Muscle of arm (tissue), 14 donors: ENCODE measurements at places on chromosomes 6 and 20. TPM values are rescaled to one million over a fixed set of nuclear protein-coding genes. Genes with fewer than 3 reads are reported as not detected.
A peak's percentile ranks its signal among the peaks of the same experiment; 100 is the strongest.

- DNase-seq: no peak
These were observed 9.0 kb downstream of the MYLK4 start for GRCh38 chr6:2741756-2742155.

GRCh38 chr6:13259393-13259792 lies 68.9 kb downstream of the TBC1D7 start:
- no peak for DNase-seq

DNA sequence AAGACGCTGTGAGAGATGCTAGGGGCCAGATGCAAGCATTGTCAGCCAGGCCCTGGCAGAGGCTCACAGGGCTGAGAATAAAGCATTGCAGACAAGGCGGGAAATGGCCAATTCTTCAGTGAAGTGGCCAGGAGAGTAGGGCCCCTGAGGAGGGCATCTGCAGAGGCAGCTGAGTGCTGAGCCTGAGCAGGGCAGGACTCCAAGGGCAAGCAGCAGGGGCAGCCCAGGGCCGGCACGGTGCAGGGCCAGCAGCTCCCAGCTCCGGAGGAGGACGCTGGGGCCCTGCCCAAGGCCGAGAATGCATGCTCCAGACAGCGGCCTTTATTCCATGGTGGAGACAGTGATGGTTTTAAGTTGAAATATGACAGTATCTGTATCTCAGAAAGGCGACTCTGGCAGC lies 305.5 kb downstream of the FOXC1 start:
- DNase-seq: no peak

GRCh38 chr6:93243231-93243778 lies 176.1 kb downstream of the EPHA7 start:
- DNase-seq: no peak

- DNase-seq: no peak
These were observed 14.0 kb downstream of the MRPS18A start for GRCh38 chr6:43673444-43674084.

GRCh38 chr6:14571746-14572145 lies 454.2 kb downstream of the CD83 start:
- DNase-seq: no peak

DNA sequence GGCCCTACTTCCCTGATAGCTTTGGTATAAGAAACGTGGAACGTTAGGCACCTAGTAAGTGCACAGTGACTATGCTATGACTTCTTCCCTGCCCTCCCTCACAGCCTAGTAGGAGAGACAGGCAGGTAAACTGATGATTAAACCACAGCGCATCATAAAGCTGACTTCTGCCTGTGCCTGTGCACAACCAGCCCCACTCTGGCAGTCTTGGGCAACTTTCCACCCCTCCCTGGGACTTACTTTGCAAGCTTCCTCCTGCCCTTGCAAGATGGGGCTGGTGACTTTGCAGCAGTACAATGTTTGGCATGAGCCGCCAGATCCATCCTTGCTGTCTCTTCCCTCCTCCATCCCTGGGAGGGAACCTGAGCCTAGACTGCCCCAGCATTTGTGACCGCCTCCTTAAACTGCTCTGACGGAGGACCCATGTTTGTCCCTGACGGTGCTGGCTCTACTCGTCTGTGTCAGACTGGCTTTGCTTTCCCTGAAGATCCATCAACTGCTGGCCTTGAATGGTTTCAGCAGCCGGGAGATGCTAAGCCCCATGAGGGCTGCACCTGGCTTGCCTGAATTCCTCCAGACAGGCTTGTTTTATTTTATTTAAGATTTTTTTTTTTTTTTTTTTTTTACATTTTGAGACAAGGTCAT lies 36.1 kb downstream of the EFCAB8 start:
- DNase-seq: no peak

- no peak for DNase-seq
These were observed 31.3 kb upstream of the LAMP5 start for GRCh38 chr20:9483131-9483530.

DNA sequence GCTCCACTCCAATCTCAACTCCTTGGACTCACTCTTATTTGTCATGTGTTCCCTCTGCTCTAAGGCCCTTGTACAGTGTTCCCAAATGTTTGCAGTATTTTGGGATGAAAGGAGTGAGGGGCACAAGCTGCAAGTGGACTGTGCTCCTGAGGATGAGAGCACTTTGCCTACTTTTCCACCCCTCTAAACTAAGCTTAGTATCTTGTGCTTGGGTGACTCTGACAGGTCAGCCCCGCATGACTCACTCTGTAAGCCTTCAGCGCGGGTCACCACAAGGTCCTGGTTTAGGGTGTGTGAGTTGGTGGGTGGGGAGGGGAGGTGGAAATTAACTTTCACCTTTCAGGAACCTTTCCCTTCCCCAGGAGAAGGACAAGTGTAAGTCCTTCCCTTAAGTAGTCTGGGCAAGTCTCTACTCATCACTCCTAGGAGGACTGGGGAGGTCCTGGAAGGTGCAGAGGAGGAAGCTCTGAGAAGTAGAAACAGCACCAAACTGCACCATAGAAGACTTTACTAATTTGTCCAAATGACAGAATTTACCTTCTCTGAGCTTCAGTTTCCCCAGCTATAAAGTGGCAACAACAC lies 68.8 kb upstream of the EPB41L1 start:
- no peak for DNase-seq

DNA sequence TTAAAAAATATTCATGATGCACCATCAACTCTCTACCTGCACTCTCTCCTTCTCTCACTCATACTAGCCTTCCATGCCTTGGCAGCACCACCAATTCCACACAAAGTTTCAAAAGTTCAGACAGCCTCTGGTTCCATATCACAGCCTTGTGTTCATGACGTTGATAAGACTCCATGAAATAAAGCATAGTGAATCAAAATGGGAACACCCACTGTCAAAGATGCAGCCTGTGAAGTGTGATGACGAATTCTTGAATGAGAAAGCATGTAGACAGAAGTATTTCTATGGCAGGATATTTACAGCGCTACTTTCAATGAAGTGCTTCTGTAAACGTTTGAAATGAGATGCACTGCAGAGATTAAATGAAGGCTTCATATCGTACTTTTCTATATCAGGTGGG lies 77.3 kb upstream of the FERMT1 start:
- DNase-seq: no peak

DNA sequence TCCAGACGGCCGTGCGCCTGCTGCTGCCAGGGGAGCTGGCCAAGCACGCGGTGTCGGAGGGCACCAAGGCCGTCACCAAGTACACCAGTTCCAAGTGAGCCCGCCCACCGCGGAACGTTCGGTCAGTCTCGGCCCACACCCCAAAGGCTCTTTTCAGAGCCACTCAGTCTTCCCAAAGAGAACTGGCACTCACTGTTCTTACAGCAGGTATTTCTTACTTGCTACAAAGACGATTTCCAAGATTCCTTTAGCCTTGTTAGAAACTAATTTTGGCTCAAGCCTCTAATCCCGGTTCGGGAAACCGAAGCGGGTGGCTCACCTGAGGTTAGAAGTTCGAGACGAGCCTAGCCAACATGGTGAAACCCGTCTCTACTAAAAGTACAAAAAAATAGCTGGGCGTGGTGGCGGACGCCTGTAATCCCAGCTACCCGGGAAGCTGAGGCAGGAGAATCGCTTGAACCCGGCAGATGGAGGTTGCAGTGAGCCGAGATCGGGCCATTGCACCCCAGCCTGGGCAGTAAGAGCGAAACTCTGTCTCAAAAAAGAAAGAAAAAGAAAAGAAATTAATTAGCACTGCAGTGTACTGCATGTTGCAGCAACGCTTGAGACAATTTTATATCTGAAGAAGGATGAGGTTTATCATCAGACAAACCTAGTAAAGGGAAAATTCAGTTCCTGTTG lies 73.1 kb downstream of the OR2B2 start:
- DNase-seq: no peak

DNA sequence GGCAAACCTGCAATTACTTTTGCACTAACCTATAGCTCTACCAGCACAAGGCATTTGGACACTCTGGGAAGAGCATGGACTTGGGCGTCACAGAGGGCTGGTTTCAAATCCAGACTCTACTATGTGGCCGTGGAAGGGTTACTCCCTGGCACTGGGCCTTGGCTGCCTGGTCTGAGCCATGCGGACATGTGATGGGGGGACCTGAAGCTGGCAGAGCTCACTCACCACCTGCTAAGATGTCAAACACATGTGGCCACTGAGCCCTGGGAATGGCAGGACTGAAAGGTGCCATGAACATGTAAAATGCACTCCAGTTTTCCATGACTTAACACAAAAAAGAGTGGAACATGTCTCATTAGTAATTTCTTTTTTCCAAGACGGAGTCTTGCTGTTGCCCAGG lies 23.7 kb downstream of the VSTM2L start:
- DNase-seq: no peak

DNA sequence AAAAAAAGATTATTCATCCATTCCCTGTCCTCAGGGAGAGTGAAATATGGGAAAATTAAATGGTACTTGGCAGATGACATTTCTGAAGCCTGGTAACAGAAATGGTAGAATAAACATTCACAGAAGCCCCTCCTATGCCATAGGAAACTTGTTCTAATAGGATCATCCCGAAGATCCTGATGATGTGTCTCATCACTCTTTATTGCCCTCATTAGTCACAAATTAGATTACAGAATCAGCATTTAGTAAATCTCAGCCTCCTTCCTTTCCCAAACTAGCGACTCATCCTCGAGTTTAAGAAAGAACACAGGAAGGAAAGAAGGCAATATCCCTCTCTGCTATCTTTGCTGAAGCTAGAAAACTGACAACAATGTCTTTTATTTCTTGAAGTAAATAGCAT lies 154.4 kb downstream of the TMEM200A start:
- no peak for DNase-seq

- no peak for DNase-seq
These were observed 92.2 kb downstream of the CTNNBL1 start for GRCh38 chr20:37786043-37786442.

DNA sequence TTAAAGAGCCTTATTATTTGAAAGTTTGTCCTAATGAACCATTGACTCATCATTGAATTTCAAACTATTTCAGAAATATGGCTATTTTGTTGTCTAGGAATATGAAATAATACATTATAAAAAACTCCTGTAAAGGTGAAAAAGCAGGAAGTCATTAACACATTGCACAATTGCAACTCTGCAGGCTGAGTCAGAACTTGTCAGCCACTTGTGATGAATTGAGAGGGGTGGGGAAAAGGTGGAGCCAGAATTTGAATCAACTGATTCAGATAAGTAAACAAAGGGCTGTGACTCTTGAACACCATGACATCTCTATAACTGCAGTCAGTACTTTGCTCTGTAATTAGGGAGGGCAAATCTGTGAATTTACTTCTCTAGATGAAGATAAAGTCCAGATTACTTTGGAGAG lies 6.0 kb downstream of the C6orf141 start:
- no peak for DNase-seq

DNA sequence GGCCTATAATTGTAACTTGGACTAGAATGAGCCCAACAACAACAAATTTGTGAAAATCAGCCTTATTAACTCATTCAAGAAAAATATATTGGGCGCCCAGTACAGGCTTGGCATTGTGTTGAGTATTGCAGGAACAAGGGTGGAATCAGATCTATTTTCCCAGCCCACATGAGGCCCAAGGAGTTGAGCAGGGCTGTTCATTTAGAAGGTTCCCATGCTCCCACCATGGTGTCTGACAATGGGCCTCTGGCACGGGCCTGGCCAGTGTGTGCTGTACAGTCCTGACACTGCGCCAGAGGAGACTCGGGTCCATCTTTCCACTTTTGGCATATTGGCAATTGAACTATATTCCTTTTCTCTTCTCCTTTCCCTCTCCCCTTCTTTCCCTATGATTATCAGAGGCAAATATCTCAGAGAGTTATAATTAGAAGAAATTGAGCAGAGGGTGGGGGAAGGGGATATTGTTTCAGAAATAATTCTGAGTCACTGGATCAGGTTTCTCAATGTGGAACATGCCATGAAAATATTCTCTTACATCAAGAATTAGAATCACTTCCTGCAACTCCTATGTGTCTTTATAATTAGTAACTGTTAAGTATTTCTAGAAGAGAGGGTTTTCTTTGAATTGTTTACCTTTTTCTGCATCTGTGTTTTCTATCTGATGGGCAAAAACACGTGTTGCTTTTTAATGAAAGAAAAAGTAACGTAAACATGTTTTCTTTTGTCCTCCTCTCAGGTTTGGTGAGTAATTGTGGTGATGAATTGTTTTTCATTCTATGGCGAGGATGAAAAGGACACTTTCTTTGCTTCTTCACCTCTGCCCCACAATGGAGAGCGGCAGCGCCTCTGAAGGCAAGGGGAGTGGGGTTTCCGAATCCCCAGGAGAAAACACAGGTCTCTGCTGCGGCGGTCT lies 209.4 kb downstream of the FOXA2 start:
- DNase-seq: no peak

- no peak for DNase-seq
These were observed 336.0 kb downstream of the QKI start for GRCh38 chr6:163750431-163751031.

- DNase-seq: no peak
These were observed 128.8 kb downstream of the FOXO3 start for GRCh38 chr6:108689272-108690161.

DNA sequence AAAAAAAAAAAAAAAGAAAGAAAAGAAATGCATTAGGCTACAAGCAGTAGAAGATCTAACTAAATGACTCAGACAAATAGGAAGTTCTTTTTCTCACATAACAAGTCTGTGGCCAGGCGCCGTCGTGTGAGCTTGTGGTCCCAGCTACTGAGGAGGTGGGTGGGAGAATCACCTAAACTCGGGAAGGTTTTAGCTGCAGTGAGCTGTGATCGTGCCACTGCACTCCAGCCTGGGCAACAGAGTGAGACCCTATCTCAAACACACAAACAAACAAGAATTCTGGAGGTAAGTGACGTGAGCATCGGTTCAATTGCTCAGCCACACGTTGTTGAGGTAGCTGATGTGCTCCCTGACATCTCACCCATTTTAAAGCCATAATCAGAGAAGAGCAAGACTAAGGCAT lies 37.9 kb upstream of the SLC23A2 start:
- DNase-seq: no peak

GRCh38 chr6:52724406-52725121 lies 38.7 kb downstream of the GSTA2 start:
- DNase-seq: peak; percentile 6

DNA sequence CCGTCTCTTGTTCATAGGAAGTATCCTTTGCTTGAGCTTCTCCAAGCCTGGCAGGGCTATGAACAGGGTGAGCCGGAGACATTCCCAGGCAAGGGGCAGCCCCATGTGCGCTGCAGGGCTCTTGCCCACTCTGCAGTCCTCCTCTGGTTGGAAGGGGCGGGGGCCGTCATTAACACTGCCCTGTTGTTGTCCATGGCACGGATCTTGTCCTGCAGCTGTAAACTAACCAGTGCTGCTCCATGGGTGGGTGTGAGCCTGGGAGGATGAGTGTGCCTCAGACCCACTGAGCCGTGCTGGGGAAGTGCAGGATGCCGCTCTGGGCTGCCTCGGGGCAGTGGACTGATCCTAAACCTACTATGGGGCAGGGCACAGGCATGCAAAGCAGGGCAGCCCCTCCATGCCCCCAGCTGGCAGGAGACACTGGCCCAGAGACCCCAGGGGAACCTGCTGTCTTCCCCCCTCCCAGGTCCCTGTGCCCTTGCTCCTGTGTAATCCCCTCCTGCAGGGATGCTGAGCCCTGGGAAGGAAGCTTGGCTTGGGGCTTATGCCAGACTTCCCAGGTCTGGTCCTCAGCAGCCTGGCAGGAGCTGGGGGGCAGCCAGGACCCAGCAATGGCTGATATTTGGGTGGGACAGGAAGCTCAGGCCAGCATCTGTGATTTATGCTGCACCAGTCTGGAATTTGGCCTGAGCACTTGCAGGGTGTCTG lies 8.5 kb downstream of the EBF4 start:
- no peak for DNase-seq

- DNase-seq: no peak
These were observed 11.7 kb downstream of the PTPRK start for GRCh38 chr6:128508588-128509296.

Gene MDFI
- 29.7 TPM for polyA plus RNA-seq

Gene SLC2A4RG
- 102 TPM for polyA plus RNA-seq

Gene CDH4
- 0.97 TPM for polyA plus RNA-seq

Gene SEL1L2
- not detected for polyA plus RNA-seq

Gene EYA2
- polyA plus RNA-seq: 2.4 TPM
